ENCODE measurements at places on chromosomes 13 and 19. TPM values are rescaled to one million over a fixed set of nuclear protein-coding genes. Genes with fewer than 3 reads are reported as not detected.
A peak's percentile ranks its signal among the peaks of the same experiment; 100 is the strongest.

DNA sequence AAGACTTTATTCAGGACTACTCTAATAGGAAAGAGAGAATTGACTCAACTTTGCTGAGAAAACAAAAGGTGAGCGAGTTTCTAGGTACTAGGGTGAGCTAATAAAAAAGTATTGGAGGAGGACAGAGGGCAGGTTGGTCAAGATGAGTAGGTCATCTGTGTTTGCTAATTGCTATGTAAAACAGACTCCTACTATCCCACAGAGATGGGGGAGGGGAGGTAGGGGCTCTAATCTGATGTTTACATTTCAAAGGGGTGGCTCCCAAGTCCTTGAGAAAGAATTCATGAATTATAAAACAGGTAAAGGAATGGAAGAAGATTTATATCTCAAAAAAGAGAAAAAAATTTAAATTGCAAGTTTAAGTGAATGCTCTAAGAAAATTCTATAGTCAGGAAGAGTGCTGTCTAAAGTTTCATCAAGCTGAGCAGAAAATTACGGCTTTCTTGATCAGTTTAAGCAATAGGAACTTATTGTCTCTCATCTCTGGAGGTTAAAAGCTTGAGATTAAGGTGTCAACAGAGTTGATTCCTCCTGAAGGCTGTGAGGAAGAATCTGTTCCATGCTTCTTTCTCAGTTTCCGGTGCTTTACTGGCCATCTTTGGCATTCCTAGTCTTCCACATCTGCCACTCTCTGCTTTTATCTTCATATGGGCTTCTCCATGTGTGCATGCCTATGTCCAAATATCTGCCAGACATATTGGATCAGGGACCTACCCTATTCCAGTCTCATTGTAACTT lies 790.3 kb downstream of the SLITRK5 start:
- DNase-seq = peak; percentile 53
- H3K27me3 ChIP-seq = peaks cover 3% of the 10 kb centered on the region
- peaks cover 21% of the 10 kb centered on the region for H3K36me3 ChIP-seq
- peak overlapping the region; percentile 79 for H3K27ac ChIP-seq
- H3K4me3 ChIP-seq = peak overlapping the region; percentile 32
- H3K4me1 ChIP-seq = peaks cover 49% of the 10 kb centered on the region

- no peaks in the 10 kb centered on the region for H3K27me3 ChIP-seq
- H3K4me1 ChIP-seq = peaks cover 12% of the 10 kb centered on the region
- H3K36me3 ChIP-seq = peaks cover 27% of the 10 kb centered on the region
- H3K27ac ChIP-seq = peak overlapping the region; percentile 1
Measured at GRCh38 chr19:33039815-33040214, 24.9 kb downstream of the RHPN2 start.

- H3K4me1 ChIP-seq = peaks cover 18% of the 10 kb centered on the region
- no peaks in the 10 kb centered on the region for H3K27me3 ChIP-seq
- no peak overlapping the region for H3K4me3 ChIP-seq
- H3K36me3 ChIP-seq = peaks cover 4% of the 10 kb centered on the region
Measured at GRCh38 chr13:104525467-104525866, 1459.2 kb upstream of the SLC10A2 start.

- DNase-seq = no peak
- no peaks in the 10 kb centered on the region for H3K4me1 ChIP-seq
- H3K27ac ChIP-seq = no peak overlapping the region
- peaks cover 39% of the 10 kb centered on the region for H3K36me3 ChIP-seq
- no peaks in the 10 kb centered on the region for H3K27me3 ChIP-seq
Measured at GRCh38 chr13:49567491-49567890, 17.9 kb downstream of the RCBTB1 start.

- DNase-seq = no peak
- H3K27me3 ChIP-seq = no peaks in the 10 kb centered on the region
- peaks cover 40% of the 10 kb centered on the region for H3K4me1 ChIP-seq
- no peak overlapping the region for H3K4me3 ChIP-seq
Measured at GRCh38 chr13:60273971-60274527, 110.3 kb upstream of the DIAPH3 start.

DNA sequence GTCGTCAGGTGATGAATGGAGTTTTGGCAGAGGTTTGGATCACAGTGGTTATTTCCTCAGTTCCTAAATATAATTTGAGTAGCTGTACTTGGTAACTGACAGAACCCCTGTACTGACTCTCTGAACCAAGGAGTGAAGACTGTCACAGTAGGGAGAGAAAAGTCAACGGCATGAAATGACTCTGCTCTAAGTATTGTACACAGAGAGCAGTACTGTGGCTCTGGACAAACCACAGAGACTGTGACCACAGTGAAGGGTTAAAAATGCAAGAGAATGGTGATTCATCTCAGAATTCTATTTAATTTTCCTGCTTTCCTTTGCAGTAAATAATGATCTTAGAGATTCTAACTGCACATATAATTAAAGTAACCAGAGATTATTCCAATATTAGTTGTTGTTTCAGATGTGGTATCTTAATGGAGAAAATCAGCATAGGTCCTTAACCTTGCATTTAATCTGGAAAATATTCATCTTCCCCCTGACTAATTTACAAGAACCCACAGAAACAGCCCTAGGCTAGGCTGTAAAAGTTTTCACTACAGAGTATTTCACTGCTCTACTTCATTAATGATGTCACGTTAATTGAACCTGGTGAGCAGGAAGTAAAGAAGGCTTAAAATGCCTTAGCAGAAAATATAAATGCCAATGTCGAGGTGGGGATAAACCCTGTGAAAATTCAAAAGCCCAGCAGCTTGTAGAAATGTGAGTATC lies 221.9 kb downstream of the LIG4 start:
- no peak for DNase-seq
- no peaks in the 10 kb centered on the region for H3K4me1 ChIP-seq
- H3K27ac ChIP-seq = no peak overlapping the region
- H3K36me3 ChIP-seq = no peaks in the 10 kb centered on the region
- H3K27me3 ChIP-seq = no peaks in the 10 kb centered on the region
- no peak overlapping the region for H3K4me3 ChIP-seq

DNA sequence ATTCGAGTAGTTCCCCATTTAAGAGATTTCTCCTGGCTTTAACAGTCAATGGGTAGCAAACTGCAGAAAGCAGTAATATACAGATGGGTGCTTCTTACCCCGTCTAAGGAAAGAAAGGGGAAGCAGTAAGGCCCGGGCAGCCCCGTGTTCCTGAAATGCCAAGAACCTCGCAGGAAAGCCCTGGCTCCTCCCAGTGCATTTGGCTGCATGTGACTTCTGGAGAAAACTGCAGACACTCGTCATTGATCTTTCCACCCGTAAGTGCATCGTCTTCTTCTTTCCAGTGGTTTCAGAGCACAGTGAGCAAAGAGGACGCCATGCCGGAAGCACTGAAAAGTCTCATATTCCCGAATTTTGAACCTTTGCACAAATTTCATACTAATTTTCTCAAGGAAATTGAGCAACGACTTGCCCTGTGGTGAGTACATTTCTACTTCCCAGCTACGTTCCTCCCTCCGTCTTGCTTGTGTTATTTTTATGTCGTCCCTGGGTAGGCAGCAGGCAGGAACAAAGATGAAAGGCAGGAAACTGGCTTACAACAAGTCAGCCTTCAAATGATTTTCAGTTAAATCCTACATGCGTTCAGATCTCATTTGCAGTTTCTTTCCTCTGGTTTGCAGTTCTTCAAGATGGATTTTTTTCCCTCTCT lies 165.2 kb downstream of the STK24 start:
- H3K36me3 ChIP-seq = peaks cover 37% of the 10 kb centered on the region
- no peaks in the 10 kb centered on the region for H3K27me3 ChIP-seq
- no peak overlapping the region for H3K4me3 ChIP-seq
- DNase-seq = no peak
- no peaks in the 10 kb centered on the region for H3K4me1 ChIP-seq
- peak overlapping the region; percentile 5 for H3K27ac ChIP-seq

DNA sequence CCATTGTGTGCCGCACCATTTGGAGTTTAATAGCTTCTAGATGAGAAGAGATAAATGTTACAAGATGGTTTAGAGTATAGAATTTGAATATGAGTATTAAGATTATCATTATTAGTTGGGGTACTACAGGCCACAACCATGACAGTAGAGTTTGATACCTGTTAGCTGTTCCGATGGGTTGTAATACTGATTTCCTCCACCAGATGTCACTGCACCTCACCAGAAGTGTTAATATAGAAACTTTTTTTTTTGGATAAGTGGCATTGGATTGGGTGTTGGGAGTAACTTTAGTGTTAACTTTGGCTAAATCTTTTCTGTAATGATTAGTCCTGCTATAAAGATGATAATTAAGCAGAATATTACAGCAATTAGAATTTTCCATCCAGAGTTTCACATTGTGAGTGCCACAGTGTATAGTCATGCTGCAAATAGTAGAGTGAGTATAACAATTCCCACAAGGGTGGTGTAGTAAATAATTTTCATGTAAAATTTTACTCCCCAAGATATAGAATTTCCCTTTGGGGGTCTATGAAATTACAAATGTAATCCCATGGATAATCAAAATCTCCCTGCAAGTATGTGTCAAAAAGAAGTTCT lies 56.3 kb downstream of the PSG3 start:
- H3K27me3 ChIP-seq = peaks cover 15% of the 10 kb centered on the region
- no peaks in the 10 kb centered on the region for H3K4me1 ChIP-seq
- H3K36me3 ChIP-seq = peaks cover 35% of the 10 kb centered on the region
- DNase-seq = peak; percentile 23

IZUMO2 gene
- 3.5 TPM for total RNA-seq

Measured in WTC11 (cell line).